ENCODE measurements at places on chromosomes 2 and 18. TPM values are rescaled to one million over a fixed set of nuclear protein-coding genes. Genes with fewer than 3 reads are reported as not detected.

Gene IL18R1
- total RNA-seq = 35.6 TPM

Gene UGT1A10
- not detected for total RNA-seq

Gene TMEM247
- not detected for total RNA-seq

Gene ELOA2
- total RNA-seq = not detected

Gene DES
- total RNA-seq = 101 TPM

Gene SP3
- 84.3 TPM for total RNA-seq

Gene CCDC142
- 17.5 TPM for total RNA-seq

Gene KCNS3
- 48.2 TPM for total RNA-seq

Gene MYOM1
- 1.5 TPM for total RNA-seq

Gene CTAGE1
- not detected for total RNA-seq

Gene VSNL1
- 3.1 TPM for total RNA-seq

Gene CIB4
- not detected for total RNA-seq

Gene TMEM182
- total RNA-seq = 5.9 TPM

Gene REG1B
- total RNA-seq = not detected

Gene HOXD9
- total RNA-seq = 1.1 TPM

Gene FSHR
- not detected for total RNA-seq

Gene YPEL5
- 118 TPM for total RNA-seq

Gene TMEM131
- 44.6 TPM for total RNA-seq

Gene SOWAHC
- total RNA-seq = 12.6 TPM

Gene PTPN4
- total RNA-seq = 48.4 TPM

Gene SERPINB11
- not detected for total RNA-seq

Gene YWHAQ
- 229 TPM for total RNA-seq

Gene PSTPIP2
- 14.2 TPM for total RNA-seq

Gene GALNT3
- total RNA-seq = 37.7 TPM

Gene TMEM214
- total RNA-seq = 84.6 TPM

Gene SDC1
- 278 TPM for total RNA-seq

Gene SLC38A11
- total RNA-seq = 0.29 TPM

Gene CRYGD
- total RNA-seq = not detected

Gene HNMT
- 53.0 TPM for total RNA-seq

Gene EIF4E2
- total RNA-seq = 71.1 TPM

Gene CEBPZ
- total RNA-seq = 42.5 TPM

Gene STARD6
- not detected for total RNA-seq

Gene SETBP1
- 26.4 TPM for total RNA-seq

Gene MGAT4A
- 79.8 TPM for total RNA-seq

Gene TEKT4
- total RNA-seq = 1.8 TPM

Gene DSG4
- not detected for total RNA-seq

Gene AQP12B
- not detected for total RNA-seq

Gene TUBA4B
- not detected for total RNA-seq

Gene TMEM127
- 79.9 TPM for total RNA-seq

Gene ZNF521
- total RNA-seq = 30.2 TPM

Gene ZAP70
- 5.6 TPM for total RNA-seq

Gene SRD5A2
- 0.99 TPM for total RNA-seq

Gene SLC4A5
- 8.2 TPM for total RNA-seq

Gene IL1RL1
- 72.2 TPM for total RNA-seq

Gene ALPP
- 14.1 TPM for total RNA-seq

Gene ZNF804A
- 0.52 TPM for total RNA-seq

Gene DCC
- total RNA-seq = 1.1 TPM

Gene RNPEPL1
- 99.2 TPM for total RNA-seq

Gene RETSAT
- total RNA-seq = 67.6 TPM

Gene EIF2AK2
- 53.3 TPM for total RNA-seq

Measured in left lung (tissue), 14 donors.